Mucosa of gallbladder (tissue), 1 donor: ENCODE measurements at places on chromosomes 13 and 19.

GRCh38 chr13:99993660-99994637 is 12.4 kb downstream of the ZIC2 start:
- no peak for DNase-seq

GRCh38 chr19:46586294-46586693 is 14.8 kb upstream of the CALM3 start:
- no peak for DNase-seq

GRCh38 chr13:27808851-27809550 is 16.7 kb downstream of the GSX1 start:
- DNase-seq: no peak

GRCh38 chr13:28542804-28543203 is 47.9 kb upstream of the FLT1 start:
- no peak for DNase-seq

DNA sequence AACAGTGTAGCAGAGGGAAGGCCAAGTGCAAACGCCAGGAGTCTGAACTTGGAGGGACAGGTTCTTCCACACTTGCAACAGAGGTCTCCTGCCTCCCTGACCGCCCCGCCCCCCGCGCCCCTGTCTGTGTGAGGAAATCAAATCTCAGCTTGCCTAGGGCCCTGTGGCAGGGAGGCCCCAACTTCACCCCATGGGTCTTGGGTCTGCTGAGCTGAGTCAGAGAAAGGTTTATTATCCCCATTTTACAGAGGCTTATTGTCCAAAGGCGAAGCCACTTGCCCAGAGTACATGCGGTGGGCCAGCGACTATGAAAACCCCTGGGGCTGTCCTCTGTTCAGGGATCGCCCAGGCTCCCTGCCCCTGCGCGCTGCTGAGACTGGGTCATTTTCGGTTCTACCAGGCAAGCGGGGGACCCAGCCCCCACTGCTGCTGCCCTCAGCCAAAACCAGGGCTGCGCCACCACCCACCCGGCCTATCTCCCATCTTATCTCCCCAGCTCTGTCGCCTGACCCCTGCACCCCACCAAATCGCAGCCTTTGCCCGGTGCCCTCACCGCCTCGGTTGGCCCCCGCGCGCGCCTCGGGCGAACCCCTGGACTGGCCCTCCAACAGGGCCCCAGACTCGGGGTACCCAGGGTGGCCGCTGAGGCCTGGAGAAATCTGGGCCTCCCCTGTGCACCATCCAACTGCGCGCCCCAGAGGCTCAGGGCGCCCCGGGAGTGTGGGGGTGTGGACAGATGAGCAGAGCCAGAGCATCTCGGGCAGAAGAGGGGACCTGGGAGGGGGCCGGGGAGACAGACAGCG is 850 bp upstream of the CERS4 start:
- DNase-seq: no peak

GRCh38 chr13:35836446-35836845 is 294.7 kb downstream of the DCLK1 start:
- DNase-seq: no peak

- DNase-seq: no peak
Observed at GRCh38 chr13:32542221-32542620, 3.6 kb upstream of the N4BP2L2 start.

GRCh38 chr13:38657191-38657590 is 29.7 kb upstream of the FREM2 start:
- no peak for DNase-seq

DNA sequence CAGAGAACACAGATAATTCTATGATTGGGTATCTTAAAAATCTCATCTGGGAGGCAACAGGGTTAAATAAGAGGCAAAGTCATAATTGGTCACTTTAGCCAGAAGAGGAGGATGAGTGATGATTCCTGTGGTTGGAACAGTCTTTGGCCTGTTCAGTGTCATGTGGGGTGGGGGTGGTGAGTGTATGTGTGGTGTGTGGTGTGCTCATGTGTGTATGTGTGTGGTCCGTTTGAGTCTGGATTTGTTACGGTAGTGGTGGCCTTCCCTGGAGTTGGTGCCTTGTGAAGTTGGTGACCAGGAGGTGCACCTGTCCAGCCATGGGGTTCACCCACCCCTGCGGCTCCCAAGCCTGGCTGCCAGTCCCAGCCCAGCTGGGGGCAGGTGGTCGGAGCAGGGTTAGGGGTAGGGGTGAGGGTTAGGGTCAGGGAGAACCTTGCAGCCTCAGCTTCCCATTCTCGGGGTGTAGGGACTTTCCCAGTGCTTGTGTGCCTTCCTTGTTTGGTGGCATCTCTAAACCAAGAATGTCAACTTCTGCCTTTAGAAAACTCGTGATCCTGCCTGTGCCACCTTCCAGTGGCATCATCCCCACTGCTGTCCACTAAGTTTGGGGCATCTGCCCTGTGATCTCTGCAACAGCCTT is 97.5 kb downstream of the RAB20 start:
- DNase-seq: no peak

DNA sequence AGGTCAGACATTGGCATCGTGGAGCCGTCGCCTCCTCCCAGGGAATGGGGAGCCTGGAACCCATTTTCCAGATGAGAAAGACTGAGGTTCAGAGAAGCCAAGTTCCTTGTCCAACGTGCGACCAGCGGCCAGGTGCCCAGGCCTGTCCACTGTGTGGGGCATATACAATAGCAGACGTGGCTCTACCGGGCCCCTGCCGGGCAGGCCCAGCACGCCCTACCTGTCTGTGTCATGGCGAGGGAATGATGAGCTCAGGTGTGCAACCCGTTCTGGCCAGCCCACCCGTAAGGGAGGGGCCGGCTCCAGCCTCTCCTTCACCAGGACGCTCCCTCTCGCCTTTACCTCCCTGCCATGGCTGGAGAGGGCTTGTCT is 837 bp downstream of the GNA15 start:
- DNase-seq: no peak

DNA sequence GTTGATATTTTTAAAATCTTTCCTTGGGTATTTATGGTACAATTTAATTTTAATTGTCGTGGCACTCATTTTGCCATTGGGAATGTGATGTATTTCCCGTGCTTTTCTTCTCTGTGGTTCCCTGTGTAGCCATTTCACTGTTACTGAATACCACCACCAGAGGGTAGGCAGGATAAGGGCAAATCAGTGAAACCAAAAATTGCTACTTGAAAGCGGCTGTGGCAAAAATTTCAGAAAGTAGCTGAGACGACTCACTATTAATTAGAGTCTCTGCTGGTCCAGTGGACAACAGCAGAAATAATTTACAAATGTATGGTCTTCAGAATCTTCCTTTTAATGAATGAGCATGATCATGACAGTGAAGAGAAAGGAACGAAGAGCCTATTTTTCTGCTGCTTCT is 34.4 kb upstream of the MIR17HG start:
- no peak for DNase-seq

DNA sequence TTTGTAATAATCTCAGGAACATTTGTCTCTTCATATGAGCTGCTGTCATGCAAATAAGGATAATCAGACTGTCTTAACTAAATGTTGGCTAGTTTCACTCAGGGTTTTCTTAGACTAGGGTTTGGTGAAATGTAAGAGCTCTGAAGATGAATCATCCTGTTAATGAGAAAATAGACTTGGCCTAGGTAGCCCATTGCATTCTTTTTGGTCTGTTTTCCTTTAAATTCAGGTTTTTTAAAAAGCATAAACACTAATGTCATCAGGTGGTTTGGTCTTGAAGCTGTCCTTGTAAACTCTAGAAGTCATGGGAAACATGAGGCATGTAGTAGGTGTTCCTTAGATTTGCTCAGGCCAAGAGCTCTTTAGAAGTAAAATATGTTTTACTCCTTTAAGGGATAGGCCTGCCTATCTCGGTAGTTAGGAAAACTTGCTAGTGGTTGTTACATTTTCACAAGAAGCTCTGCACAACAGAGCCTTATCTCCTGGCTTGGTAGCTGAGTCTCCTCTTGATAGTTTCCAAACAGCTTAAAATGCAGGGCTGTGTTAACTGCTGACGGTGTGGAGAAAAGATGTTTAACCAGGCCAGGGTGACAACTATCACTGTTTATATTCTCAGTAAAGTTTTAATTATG is 62.0 kb upstream of the C1QTNF9B start:
- DNase-seq: no peak

GRCh38 chr19:7715671-7716070 is 13.7 kb upstream of the FCER2 start:
- no peak for DNase-seq

DNA sequence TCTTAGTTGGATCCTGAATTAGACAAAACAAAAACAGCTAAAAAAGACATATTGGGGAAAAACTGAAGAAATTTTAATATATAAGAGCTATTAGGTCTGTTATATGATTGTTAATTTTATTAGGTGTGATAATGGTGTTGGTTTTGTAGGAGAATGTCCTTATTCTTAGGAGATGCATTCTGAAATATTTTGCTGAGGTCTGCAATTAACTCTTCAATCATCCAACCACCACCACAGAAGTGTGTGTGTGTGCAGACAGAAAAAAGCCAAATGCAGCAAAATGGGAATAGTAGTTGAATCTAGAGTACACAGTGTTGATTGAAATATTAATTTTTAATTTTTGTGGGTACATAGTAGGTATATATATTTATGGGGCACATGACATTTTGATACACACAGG is 12.1 kb upstream of the KBTBD7 start:
- no peak for DNase-seq

GRCh38 chr19:47429140-47429793 is 9.9 kb upstream of the MEIS3 start:
- no peak for DNase-seq

DNA sequence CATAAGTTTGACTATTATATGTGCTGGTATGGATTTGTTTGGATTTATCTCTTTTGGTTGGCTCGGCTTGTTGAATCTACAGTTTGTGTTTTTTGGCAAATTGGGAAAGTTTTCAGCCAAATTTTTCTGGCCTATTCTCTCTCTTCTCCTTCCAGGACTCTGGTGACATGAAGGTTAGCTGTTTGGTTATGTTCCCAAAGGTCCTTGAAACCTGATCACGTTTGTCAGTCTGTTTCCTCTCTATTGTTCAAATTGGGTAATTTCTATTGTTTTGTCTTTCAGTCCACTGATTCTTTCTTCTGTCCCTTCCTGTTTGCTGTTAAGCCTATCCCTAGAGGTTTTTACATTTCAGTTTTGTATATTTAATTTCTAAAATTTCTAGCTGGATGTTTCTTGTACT is 81.5 kb upstream of the SHISA2 start:
- DNase-seq: no peak

DNA sequence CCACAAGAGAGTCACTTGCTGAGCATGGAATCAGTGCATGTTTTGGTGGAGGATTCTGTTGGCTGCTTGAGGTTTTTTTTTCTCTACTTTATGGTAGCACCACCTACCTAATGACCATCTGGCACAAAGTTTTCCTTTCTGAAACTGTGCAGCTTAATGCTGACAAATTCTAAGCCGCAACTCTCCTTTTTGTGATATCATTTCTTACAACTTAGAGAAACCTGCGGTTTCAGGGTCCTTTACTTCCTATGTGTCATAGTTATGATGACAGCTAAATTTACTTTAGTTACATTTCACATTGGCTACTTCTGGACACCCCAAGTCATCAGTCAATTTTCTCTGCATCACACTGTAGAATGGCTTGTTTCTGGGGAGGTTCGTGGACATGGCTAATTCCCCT is 115.4 kb upstream of the TMTC4 start:
- DNase-seq: no peak

DNA sequence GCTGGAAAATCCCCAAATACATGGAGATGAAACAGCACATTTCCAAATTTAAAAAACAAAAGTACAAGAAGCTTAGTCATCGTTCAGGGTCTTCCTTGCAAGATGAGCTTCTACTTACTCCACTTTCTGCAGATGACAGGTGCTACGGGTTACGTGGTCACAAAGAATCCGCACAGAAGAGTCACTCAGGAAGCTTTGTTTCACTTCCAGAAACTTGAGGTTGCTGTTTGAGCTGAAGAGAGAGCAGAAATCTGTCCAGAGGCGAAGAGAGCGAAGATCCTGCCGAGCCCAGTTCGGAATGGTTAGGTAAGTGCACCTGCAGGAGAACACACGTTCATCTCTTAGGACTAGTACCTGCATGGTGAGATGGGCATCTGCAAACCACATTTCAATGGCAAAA is 9.4 kb downstream of the NLRP7 start:
- no peak for DNase-seq

DNA sequence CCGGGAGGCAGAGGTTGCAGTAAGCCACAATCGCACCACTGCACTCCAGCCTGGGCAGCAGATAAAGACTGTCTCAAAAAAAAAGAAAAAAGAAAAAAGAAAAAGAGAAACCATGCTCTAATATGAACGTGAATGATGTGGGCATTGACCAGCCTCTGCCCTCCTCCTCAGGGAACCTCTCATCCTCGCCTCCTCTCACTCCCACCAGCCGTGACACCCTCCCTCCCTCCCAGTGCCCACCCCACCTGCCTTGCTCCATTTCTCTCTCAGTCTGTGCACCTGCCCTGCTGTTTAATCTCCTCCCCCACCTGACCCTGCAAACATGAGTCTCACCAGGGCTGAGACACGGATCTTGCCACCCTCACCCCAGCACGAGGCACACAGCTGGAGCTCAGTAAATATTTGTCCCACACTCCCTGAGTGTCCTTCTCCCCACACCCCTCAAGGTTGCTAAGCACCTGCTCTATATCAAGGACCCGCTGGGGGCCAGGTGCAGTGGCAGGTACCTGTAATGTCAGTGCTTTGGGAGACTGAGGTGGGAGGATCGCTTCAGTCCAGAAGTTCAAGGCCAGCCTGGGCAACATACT is 7.5 kb upstream of the BCAT2 start:
- DNase-seq: no peak

- DNase-seq: no peak
Observed at GRCh38 chr13:24135674-24136300, 24.7 kb upstream of the SPATA13 start.

DNA sequence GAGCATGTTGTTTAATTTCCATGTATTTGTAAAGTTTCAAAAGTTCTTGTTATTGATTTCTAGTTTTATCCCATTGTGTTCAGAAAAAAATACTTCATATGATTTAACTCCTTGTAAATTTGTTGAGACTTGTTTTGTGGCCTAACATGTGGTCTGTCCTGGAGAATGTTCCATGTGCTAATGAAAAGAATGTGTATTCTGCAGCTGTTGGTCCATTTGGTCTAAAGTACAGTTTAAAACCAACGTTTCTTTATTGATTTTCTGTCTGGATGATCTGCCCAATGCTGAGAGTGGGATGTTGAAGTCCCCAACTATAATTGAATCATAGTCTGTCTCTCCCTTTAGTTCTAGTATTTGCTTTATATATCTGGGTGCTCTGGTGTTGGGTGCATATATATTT is 34.9 kb upstream of the TPP2 start:
- no peak for DNase-seq

GRCh38 chr19:45471931-45472562 is 4.3 kb downstream of the FOSB start:
- no peak for DNase-seq

GRCh38 chr19:13299838-13300237 is 149.6 kb downstream of the IER2 start:
- DNase-seq: no peak

DNA sequence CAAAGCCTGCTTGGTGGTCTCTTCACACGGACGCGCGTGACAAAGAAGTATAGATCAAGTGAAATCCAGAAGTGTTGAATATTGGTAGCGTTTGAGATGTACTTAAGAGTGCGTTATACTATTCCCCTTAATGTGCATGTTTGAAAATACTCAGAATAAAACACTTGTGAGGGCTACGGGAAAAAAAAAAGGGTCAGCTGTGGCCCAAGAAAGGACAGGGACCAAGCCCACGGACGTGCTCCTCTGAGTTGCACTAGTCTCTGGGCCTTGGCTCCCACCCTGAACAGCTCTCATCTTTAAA is 622 bp upstream of the RBM42 start:
- DNase-seq: no peak
